Activated T-cell treated with anti-CD3 and anti-CD28 coated beads for 48 hours (primary cell): ENCODE measurements at places on chromosomes 5 and 9.

- no peak for DNase-seq
These were observed 73.4 kb downstream of the NSG2 start for GRCh38 chr5:174118823-174119467.

DNA sequence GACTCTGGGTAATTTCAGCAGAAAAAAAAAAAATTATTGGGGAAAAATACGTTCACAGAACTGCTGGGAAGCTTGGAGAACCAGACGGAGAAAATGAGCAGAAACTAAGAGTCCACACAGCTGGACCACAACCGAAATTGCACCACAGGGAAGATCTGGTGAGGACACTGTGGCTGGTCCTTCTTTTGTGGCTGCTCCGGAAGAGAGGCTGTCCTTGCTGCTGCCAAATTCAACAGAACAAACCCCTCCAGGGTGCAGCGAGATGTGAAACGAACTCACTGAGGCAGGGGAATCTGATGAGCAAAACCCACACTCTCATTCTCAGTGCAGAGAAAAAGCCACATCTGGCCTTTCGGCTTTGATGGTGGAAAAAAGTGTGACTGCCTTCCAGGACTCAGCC lies 200.0 kb downstream of the ACTL7B start:
- DNase-seq, result no peak

DNA sequence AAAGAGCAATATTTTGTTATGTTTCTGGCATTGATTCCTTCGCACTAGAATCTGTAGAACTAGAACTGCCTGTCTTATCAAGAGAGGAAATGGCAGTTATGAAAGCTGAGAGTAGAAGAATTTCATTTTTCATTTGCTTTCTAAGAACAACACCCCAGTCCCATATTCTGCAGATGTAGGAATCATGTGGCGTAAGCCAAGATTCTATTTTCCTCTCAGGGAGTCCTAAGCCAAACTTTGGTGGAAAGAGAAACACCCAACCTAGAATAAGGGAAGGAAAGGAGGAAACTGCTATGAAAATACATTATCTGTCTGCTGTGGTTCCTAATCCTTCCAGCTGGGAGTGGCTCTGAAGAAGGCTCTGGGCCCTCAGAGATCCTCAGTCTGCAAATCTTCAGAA lies 1176.9 kb upstream of the C9orf72 start:
- no peak for DNase-seq

- DNase-seq, result no peak
These were observed 138.5 kb downstream of the SLC24A2 start for GRCh38 chr9:19650312-19650711.

GRCh38 chr9:112378328-112379176 lies 1.4 kb upstream of the HSDL2 start:
- peak; percentile 23 for DNase-seq

- no peak for DNase-seq
These were observed 44.4 kb upstream of the CPLX2 start for GRCh38 chr5:175826980-175827379.

- DNase-seq, result no peak
These were observed 32.7 kb downstream of the KCNIP1 start for GRCh38 chr5:170536525-170536924.

GRCh38 chr5:77972469-77973252 lies 196.5 kb upstream of the TBCA start:
- DNase-seq, result peak; percentile 19

DNA sequence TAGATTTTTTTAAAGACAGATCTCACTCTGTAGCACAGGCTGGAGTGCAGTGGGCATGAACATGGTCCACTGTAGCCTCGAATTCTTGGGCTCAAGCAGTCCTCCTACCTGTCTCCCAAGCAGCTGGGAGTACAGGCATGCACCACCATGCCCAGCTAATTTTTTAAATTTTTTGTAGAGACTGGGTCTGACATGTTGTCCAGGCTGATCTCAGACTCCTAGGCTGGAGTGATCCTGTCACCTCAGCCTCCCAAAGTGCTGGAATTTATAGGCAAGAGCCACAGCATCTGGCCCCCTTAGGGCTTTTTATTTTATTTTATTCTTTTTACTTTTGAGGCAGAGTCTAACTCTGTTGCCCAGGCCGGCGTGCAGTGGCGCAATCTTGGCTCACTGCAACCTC lies 56.4 kb downstream of the NSD1 start:
- no peak for DNase-seq
